ENCODE measurements at places on chromosomes 2 and 18.
A peak's percentile ranks its signal among the peaks of the same experiment; 100 is the strongest.

GRCh38 chr2:190789074-190790004 is 91.3 kb upstream of the GLS start:
- no peak for DNase-seq

DNA sequence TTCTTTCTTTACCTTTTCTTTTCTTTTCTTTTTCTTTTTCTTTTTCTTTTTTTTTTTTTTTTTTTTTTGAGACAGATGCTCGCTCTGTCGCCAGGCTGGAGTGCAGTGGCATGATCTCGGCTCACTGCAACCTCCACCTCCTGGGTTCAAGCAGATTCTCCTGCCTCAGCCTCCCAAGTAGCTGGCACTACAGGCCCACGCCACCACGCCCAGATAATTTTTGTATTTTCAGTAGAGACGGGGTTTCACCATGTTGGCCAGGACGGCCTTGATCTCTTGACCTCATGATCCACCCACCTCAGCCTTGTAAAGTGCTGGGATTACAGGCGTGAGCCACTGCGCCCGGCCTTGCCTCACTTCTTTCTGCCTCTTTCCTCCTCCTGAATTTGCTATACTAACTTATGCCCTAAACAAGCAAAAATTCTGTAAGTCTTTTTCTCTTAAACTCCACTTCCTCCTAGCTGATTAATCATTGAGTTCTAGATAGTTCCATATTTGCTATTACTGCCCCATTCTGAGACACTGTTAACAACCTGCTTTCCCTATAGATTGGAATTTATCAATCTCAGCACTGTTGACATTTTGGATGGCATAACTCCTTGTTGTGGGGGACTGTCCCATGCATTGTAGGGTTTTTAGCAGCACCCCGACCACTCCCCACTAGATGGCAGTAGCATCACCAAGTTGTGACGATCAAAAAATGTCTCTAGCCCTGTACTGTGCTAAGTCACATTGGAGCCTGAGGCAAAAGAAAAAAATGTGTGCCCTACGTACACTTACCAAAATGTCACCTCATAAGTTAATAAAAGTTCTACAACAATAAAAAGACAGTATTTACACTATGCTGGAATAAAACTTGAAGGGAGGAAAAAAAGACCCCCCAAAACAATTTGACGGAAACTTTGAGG is 16.4 kb upstream of the THADA start:
- DNase-seq, result peak; percentile 38

GRCh38 chr18:54260396-54261072 is 8.8 kb upstream of the POLI start:
- DNase-seq, result no peak

- no peak for DNase-seq
Observed at GRCh38 chr2:26347286-26347865, 787 bp upstream of the ADGRF3 start.

GRCh38 chr18:26017929-26018328 is 72.5 kb downstream of the SS18 start:
- DNase-seq, result no peak

GRCh38 chr2:181738563-181738962 is 58.2 kb upstream of the NEUROD1 start:
- no peak for DNase-seq

DNA sequence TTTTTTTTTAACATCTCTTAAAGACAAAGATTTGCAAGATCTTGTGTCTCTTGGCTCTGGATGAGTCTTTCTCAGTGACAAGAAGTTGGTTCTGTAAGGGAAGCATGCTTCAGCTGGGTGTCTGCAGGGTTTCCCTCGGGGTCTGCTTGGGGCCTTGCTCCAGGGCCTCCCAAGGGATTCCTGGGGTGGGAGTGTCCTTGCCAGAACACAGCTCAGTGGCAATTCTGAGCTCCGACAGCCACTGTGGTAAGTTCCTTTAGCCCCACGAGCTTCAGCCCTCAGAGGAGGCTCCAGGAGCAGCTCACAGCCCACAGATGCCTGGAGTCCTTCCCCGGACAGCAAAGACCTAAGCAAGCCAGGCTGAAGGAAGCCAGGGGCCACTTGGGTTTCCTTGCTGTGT is 52.4 kb downstream of the EMX1 start:
- no peak for DNase-seq
